ENCODE measurements at places on chromosomes 2 and 18. TPM values are rescaled to one million over a fixed set of nuclear protein-coding genes. Genes with fewer than 3 reads are reported as not detected.

DNA sequence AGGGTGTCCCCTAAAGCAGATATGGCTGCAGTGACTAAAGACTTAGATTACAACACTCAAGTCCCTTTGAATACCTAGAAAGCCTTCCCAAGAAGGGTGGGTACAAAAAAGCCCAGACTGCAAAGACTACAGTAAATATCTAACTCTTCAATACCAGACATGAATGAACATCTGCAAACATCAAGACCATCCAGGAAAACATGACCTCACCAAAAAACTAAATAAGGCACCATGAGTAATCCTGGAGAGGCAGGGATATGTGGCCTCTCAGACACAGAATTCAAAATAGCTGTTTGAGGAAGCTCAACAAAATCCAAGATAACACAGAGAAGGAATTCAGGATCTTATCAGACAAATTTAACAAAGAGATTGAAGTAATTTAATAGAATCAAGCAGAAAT lies 138.2 kb upstream of the OTOS start:
- no peak overlapping the region for H3K27ac ChIP-seq
- H3K4me3 ChIP-seq = no peak overlapping the region
- H3K36me3 ChIP-seq = no peaks in the 10 kb centered on the region
- H3K27me3 ChIP-seq = no peaks in the 10 kb centered on the region

DNA sequence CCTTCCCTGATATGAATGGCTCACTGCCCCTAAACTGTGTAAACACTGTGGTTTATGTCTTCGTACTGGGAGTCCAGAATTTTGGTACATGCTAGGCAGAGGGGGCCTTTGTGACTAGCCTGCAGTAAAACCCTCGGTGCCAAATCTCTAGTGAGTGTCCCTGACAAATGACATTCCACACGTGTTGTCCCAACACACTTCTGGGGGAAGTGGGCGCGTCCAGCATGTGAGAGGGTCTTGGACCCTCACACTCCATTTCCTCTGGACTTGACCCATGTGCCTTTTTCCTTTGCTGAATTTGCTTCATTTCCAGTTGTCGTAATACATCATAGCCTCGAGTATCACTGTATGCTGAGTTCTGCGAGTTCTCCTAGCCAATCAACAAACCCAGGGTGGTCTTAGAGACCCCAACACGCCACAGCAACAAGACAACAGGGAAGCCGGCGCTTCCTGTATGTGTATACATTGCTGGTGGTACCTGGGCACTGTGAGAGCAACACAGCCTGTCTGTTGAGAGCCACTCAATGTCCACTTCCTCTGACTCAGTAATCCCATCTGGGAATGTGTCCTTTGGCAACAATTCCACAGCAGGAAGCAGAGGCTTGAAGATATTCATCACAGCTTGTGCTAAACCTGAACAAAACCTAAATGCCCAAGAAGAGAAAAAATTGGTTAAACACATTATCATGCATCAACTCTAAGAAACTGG lies 26.9 kb upstream of the SLC66A3 start:
- peaks cover 15% of the 10 kb centered on the region for H3K4me1 ChIP-seq
- H3K4me3 ChIP-seq = no peak overlapping the region
- no peaks in the 10 kb centered on the region for H3K36me3 ChIP-seq
- H3K27me3 ChIP-seq = no peaks in the 10 kb centered on the region
- DNase-seq = no peak
- H3K27ac ChIP-seq = no peak overlapping the region

GRCh38 chr2:237194081-237194480 lies 108.4 kb downstream of the COPS8 start:
- H3K4me1 ChIP-seq = no peaks in the 10 kb centered on the region
- H3K4me3 ChIP-seq = no peak overlapping the region
- no peak for DNase-seq
- no peaks in the 10 kb centered on the region for H3K27me3 ChIP-seq
- no peak overlapping the region for H3K27ac ChIP-seq

DNA sequence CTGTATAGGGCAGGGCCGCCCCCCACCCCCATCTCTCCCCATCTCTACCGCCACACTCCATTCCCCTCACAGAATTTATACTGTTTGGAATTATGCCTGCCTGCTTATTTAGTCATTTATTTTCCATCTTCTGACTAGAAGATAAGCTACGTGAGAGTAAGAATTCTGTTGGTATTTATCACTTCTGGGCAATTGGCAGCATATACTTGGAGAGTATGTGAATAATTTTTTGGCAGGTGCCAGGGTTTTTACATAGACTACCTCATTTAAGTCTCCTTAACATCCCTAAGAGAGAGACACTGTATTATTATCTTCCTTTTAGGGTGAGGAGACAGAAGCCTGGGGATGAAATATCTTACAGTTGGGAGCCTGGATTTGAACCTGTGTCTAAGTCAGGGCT lies 45.0 kb downstream of the SLC4A1AP start:
- no peak overlapping the region for H3K4me3 ChIP-seq
- H3K36me3 ChIP-seq = no peaks in the 10 kb centered on the region
- no peaks in the 10 kb centered on the region for H3K4me1 ChIP-seq

Gene GCFC2
- total RNA-seq = 15.6 TPM

Measured in right lobe of liver (tissue), 6 donors.